CD4-positive, alpha-beta T cell (primary cell): ENCODE measurements at places on chromosomes 4 and X.

GRCh38 chrX:1591863-1592469 lies 562 bp downstream of the AKAP17A start:
- no peak for DNase-seq

- DNase-seq = no peak
Measured at GRCh38 chr4:83855044-83855443, 319.1 kb downstream of the GPAT3 start.

DNA sequence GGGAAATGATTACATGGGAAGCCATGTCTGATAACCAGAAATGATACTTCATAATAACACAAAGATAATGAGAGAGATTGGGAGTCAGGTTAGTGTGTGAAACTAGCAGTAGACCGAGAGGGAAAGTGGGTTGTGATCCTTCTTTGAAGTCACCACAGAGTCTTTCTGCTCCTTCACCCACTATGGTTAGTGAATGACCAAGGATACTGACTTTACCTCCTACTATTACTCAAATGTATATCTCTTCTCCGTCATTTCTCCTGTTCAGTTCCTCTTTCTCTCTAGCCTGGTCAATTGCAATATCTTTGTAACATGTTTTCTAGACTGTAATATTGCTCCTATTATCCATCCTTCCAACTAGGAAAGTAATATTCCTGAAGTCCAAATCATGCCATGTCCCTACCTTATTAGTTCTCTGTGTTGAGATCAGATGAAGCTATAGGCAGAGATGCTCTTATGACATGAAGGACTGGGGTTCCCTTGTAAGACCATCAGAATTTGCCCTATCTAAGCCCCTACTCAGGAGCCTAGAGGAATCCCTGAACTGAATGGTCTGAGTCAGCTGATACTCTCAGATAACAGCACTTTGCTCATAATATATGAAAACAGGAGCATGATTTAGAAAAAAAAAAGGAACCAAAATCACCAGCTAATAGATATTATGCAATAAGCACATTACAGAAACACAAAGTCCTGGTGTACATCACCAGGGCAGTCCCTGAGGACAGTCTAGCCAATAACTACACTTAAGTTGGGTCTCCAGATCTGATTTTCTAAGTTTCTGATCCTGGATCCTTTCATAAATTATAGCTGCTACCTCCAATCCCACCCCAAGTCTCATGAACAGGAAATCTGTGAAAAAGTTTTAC lies 81.2 kb downstream of the SHROOM3 start:
- no peak for DNase-seq

GRCh38 chrX:63327788-63328187 lies 23.3 kb downstream of the SPIN4 start:
- no peak for DNase-seq

- no peak for DNase-seq
Measured at GRCh38 chrX:37922928-37923327, 75.6 kb upstream of the DYNLT3 start.

DNA sequence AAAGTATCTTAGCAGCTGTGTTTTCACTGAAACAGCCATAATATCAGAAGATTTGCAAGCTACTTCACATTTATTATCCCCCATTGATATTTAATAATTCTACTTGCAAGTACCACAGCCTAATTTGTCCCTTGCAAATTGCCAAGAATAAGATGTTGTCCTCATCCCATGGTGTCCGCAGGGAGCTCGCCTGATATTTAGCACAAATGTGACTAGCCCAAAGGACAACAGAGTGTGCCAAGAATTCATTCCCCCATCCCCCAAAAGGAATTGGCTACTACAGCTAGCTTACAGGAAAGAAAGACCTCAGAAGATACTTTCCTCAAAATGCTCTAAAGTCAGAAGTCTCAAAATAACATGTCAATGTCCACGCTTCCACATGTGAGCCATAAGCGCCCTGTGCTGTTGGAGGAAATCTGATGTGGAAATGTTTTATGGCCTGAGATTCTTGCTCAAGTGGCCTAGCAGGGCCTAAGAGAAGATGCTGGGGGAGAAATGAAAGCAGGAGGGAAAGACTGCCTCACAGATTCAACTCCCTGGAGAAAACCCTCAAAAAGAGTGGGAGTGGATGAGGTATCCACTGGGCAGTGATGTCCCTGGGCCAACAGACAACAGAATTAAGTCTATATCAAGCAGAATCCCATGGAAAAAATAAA lies 111.4 kb downstream of the SH3KBP1 start:
- no peak for DNase-seq

DNA sequence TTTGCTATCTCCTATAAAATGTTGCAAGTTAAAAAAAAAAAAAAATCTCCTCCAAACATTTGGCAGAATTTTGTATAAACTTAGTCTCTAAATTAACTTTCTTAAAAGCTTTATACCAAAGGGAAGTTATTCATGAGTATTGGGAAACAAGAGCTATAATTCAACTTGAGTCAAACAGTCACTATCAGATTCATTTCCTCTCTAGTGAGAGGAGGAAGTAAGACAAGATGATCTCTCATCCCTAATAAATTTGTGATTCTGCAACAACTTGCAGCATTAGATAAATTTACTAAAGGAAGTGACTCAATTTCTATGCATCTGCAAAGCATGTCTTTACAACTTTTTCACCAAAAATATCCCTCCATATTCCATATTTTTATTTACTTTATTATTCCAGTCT lies 135.4 kb upstream of the GNPDA2 start:
- DNase-seq = no peak

DNA sequence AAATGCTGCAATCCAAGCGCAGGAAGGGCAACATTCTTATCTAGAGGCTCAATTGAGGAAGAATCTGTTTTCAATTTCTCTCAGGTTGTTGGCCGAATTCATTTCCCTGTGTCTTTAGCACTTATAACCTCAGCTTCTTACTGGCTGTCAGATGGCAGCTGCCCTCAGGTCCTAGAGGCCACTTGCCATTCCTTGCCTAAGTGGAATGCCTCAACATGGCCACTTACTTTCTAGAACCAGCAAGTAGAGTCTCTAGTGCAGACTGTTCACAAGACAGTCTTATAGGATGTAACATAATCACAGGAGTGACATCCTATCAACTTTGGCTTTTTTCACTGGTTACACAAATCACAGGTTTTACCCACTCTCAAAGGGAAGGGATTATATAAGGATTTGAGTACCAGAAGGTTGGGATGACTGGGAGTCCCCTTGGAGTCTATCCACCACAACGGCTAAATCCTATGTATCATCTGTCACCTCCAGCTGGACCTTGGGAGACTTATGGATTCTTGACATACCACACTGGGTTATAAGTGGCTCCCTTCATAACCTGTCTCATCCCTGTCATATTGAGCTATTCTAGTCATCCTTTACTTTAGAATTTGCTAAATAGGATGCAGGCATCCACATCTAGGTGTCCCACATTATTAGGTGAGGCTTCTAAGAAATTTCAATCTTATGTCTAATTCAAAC lies 297.9 kb upstream of the CTSO start:
- no peak for DNase-seq

GRCh38 chr4:145929415-145930178 lies 9.0 kb downstream of the ZNF827 start:
- no peak for DNase-seq

- no peak for DNase-seq
Measured at GRCh38 chrX:68048774-68049173, 384.5 kb downstream of the OPHN1 start.

- no peak for DNase-seq
Measured at GRCh38 chrX:71638409-71638808, 20.1 kb upstream of the CXCR3 start.
